ENCODE measurements at places on chromosomes 3 and 15.

- DNase-seq = no peak
These were observed 174.7 kb downstream of the MBNL1 start for GRCh38 chr3:152443212-152444023.

- no peak for DNase-seq
These were observed 25.4 kb upstream of the ALPK3 start for GRCh38 chr15:84791763-84792162.

GRCh38 chr3:138456961-138457862 is 22.8 kb downstream of the ESYT3 start:
- DNase-seq = peak; percentile 27

DNA sequence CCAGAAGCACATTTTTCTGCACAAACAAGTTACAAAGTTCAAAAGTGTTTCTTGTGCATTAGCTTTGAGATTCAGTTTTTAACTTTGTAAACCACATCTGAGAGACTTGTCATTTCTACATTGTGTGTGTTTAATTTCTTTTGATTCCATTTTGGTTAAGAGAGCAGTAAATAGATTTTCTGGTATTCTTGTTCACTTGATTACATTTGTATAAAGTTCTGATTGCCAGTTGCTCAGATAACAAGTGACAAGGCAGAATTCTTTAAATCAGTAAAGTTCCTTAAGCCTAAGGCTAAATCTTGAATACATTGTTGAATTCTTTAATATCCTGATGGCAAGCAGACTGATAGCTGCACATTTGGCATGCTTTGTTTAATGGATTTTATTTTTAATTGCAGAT is 3.1 kb upstream of the FBXO22 start:
- DNase-seq = no peak

DNA sequence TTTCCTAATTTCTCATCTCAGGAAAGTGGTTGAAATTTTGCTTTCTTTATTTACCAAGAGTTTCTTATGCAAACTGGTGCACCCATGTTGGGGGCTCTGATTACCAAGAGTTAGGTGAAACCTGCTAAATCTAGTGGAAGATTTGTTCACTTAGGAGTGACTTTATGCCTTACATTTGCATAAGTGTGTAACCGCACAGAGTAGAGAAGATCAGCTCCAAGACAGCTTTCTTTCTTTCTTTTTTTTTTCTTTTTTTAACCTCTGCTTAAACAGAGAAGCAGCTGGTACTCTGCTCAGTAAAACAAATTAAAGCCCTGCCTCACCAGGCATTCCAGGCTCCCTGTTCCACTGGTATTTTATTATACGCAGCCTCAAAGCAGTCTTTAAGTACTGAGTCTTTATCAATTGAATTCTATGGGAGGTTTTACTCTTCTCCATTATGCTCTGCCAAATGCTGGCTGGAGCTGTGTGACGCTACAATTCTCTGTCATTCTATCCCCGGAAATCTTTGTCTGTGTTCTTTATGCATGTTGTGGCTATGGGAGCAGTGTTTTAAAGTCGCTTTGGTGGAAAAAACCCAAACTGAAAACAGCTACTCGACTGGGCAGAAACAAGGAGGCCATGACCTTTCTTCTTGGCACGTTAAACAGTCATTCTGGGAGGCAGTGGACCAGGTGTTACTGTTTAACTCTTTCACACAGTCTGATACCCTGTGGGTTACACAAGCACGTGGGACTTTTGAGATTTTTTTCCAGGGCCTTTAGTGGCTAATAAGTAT is 55.2 kb upstream of the GBE1 start:
- peak; percentile 48 for DNase-seq

GRCh38 chr15:49423021-49423420 is at the start of gene FGF7:
Gene FGF7, plus strand, starts transcription at chr15:49423242. Its CDS starts 1,056 bp downstream, at chr15:49424298.
- DNase-seq = no peak

DNA sequence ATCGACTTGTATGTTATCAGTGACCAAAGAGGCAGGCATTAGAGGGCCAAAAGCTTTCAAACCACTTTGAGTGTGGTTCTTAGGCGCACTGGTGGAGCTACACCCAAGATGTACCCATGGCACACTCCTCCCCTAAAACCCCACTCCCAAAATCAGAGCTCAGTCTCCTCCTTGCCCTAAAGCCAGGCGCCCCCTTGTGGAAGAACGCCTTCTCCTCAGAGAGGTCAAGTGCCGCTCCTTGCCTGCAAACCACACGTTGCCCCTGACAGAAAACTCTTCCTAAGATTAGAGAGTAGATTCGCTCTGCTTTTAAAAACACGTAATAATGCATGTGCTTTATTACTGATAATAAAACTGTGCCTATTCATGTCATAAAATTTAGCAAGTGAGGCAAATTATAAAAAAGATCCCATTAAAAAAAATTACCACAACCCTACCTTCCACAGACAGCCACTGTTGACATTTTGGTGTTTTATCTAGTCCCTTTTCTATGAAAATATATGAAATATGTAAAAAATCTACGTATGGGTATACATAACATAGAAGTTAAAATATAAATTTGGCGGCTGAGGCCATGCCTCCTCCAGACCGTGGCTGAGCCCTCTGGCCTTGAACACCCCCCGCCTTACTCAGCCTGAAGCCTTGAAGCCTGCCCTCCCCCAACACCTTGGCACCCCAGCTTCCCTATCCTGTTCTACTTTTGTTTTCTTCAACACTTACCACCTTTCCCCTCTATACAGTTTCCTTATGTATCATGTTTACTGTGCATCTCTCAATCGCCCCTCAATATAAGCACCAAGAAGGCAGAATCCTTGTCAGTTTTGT is 33.5 kb downstream of the BCL2L10 start:
- DNase-seq = peak; percentile 85

DNA sequence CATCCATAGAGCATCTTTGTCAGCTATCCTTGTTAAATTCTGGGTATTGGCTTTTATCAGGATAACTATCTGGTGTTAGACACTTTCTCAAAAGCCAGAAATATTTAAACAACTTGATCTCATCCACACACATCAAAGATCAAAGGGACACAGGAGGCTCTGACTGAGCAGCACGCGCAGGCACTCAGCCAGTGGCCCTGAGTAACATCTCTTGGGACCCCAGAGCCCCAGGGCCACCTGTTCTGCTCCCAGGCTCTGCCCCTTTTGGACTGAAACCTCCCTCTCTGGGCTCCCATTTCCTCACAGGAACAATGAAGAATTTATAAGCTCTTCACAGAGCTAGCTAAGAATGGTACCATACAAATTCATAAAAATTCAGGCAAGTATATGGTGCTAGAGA is 16.1 kb downstream of the ATP10A start:
- DNase-seq = no peak

GRCh38 chr15:38274135-38274534 is 21.5 kb downstream of the SPRED1 start:
- no peak for DNase-seq

GRCh38 chr15:63156755-63157117 is 541 bp downstream of the RPS27L start:
- DNase-seq = peak; percentile 50

- no peak for DNase-seq
These were observed 25.8 kb downstream of the ARHGEF3 start for GRCh38 chr3:56775838-56776555.

- no peak for DNase-seq
These were observed 27.5 kb downstream of the AVEN start for GRCh38 chr15:34011481-34011880.

- no peak for DNase-seq
These were observed 349.4 kb downstream of the PTPRG start for GRCh38 chr3:61910732-61911131.

- DNase-seq = peak; percentile 58
These were observed 36.5 kb downstream of the ANAPC13 start for GRCh38 chr3:134449277-134449676.

GRCh38 chr3:173688216-173688842 is 290.8 kb downstream of the NLGN1 start:
- no peak for DNase-seq

DNA sequence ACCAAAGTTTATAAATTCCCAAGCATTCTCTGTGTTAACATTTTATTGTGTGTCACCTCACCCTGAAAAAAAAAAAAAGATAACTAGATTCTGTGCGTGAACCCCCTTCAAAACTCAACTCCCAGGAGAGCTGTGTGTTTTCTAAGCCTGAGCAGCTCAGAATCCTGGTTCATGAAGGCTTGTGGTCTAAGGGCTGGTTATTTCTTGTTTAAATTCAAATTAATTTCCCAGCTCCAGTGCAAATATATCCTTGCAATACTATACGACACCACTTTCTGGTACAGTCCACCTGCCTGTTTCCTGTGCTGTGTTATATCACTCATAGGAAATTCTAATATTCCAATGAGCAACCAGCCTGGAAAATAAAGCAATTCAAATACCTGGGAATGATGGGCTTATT is 23.4 kb upstream of the MYZAP start:
- no peak for DNase-seq

GRCh38 chr3:52223449-52224408 is 1.7 kb downstream of the TLR9 start:
- peak; percentile 38 for DNase-seq

DNA sequence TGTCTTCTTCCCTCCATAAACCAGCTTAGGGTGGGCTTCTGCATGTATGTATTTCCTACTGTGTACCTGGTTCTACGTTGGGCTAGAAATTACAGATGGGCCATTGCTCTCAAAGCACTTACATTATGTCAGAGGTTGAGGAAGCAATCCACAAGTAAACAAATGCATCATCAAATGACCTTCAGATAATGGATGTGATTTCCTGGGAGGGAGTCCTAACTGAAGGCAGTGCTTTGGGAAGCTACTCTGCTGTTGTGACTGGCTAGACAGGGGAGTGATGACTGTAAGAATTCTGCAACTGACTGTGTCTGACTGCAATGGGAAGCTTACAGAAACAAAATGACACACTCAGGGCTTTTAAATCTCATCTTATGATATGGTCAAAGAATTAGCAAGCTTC is 71.0 kb upstream of the PRR23E start:
- DNase-seq = no peak

DNA sequence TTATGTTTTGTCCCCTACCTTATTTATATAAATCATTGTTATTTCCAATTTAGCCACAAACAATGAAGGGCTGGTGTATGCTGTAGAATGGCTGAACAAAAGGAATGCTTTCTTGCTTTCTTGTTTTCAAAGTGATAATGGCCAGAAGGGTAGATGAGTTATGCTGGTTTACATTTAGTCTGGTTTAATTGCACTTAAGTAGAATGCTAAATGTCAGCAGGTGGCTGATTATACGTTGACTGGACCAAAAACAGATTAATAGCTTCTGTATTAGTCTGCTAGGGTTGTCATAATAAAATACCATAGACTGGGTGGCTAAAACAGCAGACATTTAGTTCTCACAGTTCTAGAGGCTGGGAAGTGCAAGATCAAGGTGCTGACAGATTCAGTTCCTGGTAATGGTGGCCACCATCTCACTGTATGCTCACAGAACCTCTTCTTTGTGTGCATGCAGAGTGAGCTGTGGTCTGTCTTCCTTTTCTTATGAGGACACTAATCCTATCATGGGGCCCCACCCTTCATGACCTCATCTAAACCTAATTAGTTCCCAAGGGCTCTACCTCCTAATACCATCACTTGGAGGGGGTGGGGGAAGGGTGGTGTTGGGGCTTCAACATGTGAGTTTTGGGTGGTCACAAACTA is 17.1 kb upstream of the XIRP1 start:
- no peak for DNase-seq

DNA sequence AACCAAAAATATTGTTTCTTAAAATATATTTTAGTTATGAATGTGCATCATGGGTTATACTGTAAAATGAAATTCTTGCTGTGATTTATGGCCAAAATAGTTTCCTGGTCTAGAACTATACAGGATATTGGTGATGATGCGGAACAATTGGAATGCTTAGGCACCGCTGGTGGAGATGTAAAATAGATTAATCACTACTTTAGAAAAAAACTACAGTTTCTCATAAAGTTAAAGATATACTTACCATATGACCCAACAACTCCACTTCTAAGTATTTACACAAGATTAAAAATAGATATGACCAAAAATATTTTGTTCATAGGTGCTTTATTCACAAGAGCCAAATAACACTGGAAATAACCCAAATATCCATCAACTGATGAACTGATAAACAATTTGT is 126.7 kb downstream of the TUSC7 start:
- DNase-seq = no peak

DNA sequence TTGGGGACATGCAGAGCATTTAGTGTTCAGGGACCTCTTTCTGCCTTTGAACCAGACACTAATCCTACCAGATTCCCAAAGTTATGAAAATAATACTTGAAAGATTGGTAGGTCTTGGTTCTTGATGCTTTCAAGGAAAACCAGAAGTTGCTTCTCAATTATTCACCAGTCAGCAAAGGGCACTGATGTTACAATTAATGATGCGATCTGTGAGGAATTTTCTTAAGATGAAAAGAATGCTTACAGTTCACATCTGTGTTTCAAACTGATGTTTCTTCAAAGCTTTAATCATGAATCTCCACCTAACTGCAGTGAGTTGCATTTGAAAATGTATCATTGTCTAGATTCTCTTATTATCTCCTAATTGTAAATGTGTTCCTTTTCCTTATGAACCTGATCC is 161.0 kb downstream of the NAALADL2 start:
- DNase-seq = no peak

- DNase-seq = no peak
These were observed 780.9 kb upstream of the LMCD1 start for GRCh38 chr3:7720649-7721297.

DNA sequence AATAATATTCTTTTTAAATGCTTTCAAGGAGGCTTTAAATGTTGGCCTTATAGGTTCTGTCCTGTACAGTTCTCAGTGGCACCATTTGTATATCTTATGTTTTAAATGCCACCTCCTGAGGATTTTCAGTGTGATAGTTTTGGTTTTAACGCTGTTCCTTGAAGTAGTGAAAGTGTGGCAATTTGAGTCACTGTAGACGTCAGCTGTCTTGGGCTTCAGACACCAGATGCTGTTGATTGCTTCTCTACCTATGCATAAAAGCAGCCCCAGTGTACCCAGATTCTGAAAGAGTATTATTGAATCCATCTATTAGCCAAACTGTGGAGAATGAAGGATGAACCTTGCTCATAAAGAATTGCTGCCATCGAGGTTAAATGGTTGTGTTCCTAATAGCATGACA is 316.8 kb upstream of the GBE1 start:
- DNase-seq = no peak

DNA sequence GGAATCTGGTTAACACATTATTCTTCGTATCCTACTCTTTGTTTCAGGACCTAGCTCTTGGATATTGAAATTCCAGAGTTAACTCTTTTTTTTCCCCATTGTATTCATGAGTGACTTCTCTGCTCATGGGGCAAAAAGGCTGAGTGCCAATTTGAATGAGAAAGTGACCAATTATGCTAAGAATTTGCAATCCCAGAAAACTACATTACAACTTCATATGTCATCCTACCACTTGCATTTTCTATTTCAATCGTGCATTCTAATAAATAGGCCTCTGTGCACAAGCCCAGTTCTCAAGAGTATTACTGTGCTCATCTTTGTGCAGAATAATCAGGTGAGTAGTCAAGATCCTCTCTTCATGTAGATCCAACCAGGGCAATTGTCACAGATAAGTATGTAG is 537.8 kb downstream of the OTOL1 start:
- no peak for DNase-seq

GRCh38 chr3:126613479-126614188 is 41.3 kb downstream of the TXNRD3 start:
- no peak for DNase-seq

Data from ecto neural progenitor cell (in vitro differentiated cells).